ENCODE measurements at places on chromosomes 5 and 9. TPM values are rescaled to one million over a fixed set of nuclear protein-coding genes. Genes with fewer than 3 reads are reported as not detected.
A peak's percentile ranks its signal among the peaks of the same experiment; 100 is the strongest.

Gene PLK2
- total RNA-seq: 279 TPM

DNA sequence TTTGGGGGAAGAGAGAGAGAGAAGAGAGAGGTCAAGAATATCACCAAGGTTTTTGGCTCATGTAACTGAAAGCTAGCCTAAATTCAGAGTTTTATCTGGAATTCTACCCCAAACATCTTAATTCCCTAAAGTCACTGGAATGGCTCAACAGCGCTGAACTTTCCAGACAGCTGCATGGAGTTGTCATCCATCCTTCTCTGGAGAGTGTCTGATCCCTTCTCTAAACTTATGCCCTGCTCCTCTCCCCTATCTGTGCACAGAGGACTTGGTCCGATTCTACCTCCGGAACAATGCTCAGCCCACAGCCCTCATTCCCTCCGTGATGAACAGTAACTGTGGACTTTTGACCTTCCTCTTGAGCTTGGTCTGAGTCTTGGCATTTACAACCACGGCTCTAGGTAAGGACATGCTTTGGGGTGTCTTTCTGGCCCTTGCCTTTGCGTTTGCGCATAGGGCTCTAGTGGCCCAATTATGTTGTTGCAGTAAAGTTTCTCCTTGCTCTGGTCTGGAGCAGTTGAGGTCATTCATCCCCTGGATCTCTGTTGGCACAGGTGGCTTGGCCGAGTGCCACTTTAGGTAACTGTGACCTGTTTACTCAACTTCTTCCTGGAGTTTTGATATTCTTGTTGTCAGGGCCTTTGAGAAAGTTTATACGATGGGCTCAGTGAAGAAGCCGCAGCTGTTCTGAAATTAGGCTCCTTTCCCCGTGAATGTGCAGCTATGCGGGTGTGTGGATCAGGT lies 18.3 kb upstream of the CD180 start:
- no peak overlapping the region for H3K27ac ChIP-seq
- no peak for DNase-seq
- no peak overlapping the region for H3K4me3 ChIP-seq
- H3K4me1 ChIP-seq: peaks cover 13% of the 10 kb centered on the region

Gene DTWD2
- 3.1 TPM for total RNA-seq

Gene INSL6
- total RNA-seq: not detected

DNA sequence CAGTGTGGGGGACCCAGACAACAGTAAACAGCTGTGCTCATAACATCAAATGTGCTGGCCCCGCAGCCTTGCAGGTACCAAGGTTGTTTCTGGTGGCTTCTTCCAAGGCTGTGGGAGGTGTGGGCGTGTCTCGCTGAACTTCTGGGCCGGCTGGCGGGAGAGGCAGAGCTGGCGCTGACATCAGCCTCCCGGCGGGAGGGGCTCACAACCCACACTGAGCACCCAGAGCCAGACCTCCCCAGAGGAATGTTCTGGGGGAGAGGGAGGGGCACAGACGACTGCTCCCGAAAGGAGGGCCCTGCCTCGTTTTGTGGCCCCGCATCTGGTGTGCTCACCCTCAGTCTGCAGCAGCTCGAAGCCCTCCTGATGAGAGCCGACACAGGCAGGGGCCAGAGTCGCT lies 6.9 kb upstream of the SLC12A7 start:
- H3K4me3 ChIP-seq: no peak overlapping the region
- no peaks in the 10 kb centered on the region for H3K36me3 ChIP-seq
- H3K4me1 ChIP-seq: peaks cover 20% of the 10 kb centered on the region
- no peaks in the 10 kb centered on the region for H3K27me3 ChIP-seq
- no peak overlapping the region for H3K27ac ChIP-seq

Gene WWC1
- total RNA-seq: 13.2 TPM

- H3K36me3 ChIP-seq: no peaks in the 10 kb centered on the region
- H3K4me1 ChIP-seq: peaks cover 13% of the 10 kb centered on the region
- H3K27me3 ChIP-seq: no peaks in the 10 kb centered on the region
- no peak overlapping the region for H3K27ac ChIP-seq
- DNase-seq: peak; percentile 8
Measured at GRCh38 chr5:79847561-79847960, 143.5 kb downstream of the MTX3 start.

Gene GALNT12
- 0.22 TPM for total RNA-seq

DNA sequence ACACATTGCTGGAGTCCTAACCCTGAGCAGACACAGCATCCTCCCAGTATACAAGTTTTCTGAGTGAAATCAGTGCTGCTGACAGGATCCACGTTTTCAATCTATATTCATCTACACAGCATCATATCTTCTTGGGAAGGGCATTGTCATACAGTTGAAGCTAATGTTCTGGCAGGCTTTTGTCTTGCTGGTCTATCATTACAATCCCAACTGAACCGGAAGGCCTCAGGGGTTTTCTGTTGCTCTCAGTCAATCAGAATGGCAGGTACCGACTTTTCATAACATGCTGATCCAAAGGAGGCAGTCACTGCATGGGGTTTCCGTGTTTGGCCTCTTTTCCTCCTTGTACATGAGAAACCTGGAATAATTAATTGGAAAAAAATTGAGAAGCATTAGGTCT lies 2118.8 kb upstream of the WWC1 start:
- DNase-seq: no peak
- no peak overlapping the region for H3K27ac ChIP-seq
- no peaks in the 10 kb centered on the region for H3K36me3 ChIP-seq
- H3K27me3 ChIP-seq: no peaks in the 10 kb centered on the region
- no peaks in the 10 kb centered on the region for H3K4me1 ChIP-seq

DNA sequence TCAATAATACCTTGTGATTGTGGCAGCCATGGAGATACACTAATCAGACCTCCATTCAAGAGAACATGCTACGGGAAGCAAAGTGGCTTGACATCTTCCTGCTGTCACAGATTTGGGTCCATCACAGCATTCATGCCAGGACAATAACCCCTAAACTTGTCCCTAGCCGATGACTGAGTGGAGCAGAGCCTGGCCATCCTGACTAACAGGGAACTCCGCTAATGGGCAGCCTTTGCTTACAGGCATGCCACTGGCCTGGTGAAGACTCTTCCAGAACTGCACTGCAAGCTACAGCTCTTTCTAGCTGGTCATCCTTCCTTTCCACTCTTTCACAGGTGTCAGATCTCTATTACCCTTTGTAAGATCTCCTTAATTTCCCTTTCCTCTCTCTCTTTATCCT lies 16.0 kb downstream of the FAM174A start:
- DNase-seq: no peak
- no peaks in the 10 kb centered on the region for H3K36me3 ChIP-seq
- no peaks in the 10 kb centered on the region for H3K27me3 ChIP-seq
- no peaks in the 10 kb centered on the region for H3K4me1 ChIP-seq

DNA sequence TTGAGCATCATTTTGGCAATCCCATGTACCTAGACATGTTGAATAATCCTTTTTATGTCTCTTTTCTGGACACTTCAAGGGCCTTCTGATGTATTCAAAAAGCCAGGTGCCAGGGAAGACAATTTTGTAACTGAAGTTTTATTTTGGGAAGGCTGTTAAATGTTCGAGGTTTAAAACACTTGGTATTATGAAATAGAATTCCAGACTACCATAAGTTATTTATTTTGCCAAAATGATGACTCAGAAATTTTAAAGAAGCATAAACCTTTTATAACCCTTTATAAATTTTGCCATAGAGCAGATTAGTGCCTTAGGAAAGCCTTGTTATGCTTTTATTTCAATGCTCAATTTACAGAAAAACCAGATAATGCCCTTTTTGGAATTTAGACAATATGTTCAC lies 30.3 kb upstream of the UHRF2 start:
- H3K27ac ChIP-seq: no peak overlapping the region
- no peaks in the 10 kb centered on the region for H3K36me3 ChIP-seq
- no peaks in the 10 kb centered on the region for H3K27me3 ChIP-seq
- DNase-seq: no peak
